NB4 (cell line): ENCODE measurements at places on chromosomes 13 and 19.

GRCh38 chr13:51935326-51936171, 73.8 kb downstream of the CCDC70 start:
- peak; percentile 44 for DNase-seq

- no peak for DNase-seq
These were observed 121.5 kb downstream of the KL start for GRCh38 chr13:33137721-33138120.

DNA sequence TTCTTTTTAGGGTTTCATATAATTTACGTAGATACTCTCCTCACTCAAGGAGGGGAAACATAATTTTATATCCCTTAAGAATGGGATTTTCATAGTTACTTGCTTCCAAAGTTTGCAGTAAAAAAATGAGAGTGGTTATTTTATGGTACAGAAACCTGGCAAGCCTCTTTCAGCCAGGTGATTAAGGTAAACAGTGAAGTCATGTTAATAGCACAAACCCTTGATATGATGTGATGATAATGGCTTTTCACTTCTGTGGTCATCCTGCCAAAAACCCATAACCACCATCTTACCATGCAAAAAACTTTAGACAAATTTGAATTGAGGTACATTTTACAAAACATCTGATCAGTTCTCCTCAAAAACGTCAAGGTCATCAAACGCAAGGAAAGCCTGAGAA, 517.8 kb downstream of the SLITRK5 start:
- no peak for DNase-seq

DNA sequence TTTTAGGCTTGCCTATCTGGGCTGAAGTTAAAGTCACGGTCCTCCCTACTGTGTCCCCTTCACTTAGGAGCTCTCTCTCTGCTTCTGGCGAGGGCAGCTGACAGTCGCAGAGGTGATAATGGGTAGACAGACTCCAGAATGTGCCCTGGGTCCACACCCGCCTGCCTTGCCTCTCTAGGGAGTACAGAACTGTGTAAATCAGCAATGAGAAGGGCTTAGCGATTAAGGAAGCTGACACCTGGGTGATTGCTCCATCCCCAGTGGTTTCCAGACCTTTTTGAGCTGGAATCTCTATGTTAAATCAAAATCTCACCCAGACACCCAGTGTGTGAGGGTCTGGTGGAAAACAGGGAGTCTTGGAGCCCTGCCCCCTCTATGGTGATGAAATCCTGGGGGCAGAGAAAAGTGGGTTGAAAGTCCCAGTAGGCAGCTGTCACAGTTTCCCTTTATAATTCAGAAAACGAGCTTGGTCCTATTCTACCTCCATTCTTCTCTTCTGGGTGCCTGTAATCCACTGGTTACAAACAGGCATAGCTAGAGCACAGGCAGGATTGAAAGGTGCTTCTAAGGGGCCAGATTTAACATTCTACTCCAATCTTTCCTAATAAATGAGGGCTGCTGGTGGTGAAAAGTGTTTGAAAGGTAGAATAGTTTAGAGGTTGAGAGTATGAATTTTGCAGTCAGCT, 46.9 kb downstream of the OLFM4 start:
- no peak for DNase-seq

DNA sequence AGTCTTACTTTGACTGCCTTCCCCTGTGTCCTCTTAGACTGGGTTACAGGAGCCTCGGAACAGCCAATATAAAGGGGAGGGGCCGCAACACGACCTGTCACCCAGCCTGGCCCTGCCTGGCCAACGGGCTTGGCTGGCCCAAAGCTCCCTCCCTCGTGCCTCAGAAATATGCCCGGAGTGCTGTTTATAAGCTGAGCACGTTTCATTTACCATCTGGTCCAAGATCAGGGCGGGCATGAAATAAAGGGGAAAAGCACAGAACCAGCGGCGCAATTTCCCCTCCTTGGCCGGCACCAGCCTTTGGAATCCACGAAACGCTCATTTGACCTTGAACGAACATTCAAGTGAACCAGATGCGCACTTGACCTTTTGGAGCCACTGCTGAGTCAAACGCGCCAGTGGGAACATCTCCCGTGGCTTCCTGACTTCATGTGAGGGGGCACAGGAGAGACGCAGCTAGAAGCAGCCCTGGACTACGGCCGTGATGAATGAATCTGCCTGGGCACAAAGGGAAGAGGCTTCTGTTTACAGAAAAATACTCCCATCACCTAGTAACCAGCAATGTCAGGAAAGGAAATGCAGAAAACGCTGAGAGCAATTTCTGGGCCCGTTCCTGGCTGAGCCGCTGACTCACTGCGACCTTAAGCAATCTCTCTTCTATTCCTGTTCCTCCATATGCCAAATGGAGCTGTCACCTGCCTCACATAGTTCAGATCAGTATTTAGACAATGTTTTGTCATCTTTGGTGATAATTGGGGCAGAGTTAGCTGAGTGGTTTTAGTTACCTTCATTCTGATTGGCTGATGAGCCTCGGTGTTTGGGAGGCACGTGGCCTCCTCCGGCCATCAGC, 53.3 kb downstream of the RFX2 start:
- DNase-seq: peak; percentile 89

GRCh38 chr13:39935155-39935554, 279.7 kb downstream of the COG6 start:
- DNase-seq: no peak

DNA sequence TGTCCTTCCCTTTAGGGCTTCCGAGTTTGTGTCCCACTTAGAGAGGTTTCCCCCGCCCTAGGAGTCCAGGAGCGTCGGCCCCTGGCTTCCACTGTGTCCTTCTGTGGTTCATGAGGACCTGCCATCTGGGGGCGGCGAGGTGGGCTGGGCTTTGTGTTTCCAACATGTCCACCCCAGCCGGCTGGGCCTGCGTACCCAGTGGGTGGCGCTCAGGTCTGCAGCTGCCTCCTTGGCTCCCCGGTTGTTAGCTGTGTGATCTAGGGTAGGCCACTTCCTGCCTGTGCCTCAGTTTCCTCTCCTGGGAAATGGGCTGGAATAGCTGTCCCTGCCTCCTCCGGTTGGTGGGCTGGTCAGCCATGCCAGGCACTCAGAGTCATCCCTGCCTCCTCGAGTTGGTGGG, 28.4 kb downstream of the KDM4B start:
- DNase-seq: no peak

- peak; percentile 45 for DNase-seq
These were observed 222.9 kb downstream of the SLITRK5 start for GRCh38 chr13:87894059-87894458.

DNA sequence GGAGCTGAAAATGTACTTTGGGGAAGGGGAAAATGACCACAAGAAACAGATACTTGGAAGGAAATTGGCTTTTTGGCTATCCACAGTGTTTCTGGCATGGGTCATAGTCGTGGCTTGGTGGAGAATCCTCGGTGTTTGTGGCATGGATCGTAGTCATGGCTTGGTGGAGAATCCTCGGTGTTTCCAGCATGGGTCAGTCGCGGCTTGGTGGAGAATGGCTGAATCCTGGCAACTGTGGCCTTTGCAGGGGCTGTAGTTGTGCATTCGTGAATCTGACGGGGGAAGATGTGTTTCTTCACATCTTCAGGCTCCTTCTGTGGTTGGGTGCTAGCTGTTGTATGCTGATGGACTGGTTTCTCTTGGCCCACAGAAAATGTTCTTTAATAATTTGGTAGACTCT, 61.7 kb upstream of the MCF2L start:
- DNase-seq: no peak

- no peak for DNase-seq
These were observed 2747.8 kb downstream of the PCDH9 start for GRCh38 chr13:64482373-64482772.

- peak; percentile 22 for DNase-seq
These were observed 19.4 kb downstream of the CNFN start for GRCh38 chr19:42370626-42371175.

GRCh38 chr13:99356262-99357091, 49.3 kb upstream of the GPR183 start:
- no peak for DNase-seq

DNA sequence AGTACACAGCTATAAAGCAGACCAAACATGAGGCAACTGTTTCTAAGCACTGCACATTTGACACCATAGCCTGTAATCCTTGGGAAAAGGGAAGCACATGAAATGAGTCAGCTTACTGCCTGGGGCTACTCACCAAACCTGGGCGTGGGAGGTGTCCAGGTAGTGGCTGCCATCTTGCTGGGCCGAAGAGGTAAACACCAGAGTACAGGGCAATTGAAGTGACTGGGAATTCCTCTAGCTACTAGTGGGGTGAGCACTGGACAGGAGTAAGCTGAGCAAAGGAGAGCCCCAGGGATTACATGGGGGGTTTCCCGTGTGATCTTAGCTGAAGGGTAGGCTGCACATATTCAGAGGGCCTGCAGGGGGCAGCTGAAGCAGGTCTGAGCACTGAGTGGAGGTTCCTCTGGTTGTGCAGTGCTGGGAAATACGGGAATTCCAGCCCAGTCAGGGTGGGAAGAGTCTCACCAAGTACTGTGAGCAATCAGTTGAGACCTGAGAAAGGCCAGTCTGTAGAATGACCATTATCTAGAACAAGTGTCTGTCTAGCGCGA, 140.5 kb downstream of the SLC7A1 start:
- DNase-seq: peak; percentile 62

DNA sequence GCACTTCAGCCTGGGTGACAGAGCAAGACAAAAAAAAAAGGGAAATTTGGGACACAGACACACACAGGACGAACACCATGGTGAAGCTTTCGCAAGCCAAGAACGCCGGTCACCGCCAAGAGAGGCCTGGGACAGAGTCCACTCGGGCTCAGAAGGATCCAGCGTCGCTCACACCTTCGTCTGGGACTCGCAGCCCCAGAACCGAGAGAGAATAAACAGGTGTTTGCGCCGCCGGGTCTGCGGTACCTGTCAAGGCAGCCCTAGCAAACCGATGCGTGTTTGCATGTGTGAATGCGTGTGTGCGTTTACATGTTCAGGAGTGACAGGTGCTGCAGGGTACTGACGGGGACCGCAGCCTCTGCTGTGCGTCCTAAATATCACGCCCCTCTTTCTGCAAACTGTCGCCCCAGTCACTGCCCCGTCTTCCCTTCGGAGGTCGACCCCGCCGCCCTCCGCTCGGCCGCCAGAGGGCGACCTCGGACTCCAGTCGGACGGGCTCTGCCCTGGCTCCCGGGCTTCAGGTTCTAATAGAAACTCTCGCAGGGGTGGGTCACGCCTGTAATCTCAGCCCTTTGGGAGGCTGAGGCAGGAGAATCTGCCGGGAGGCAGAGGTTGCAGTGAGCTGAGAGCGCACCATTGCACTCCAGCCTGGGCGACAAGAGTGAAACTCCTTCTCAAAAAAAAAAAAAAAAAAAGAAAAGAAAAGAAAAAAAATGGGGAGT, 11.8 kb upstream of the CSNK1G2 start:
- DNase-seq: peak; percentile 75

- no peak for DNase-seq
These were observed 7.7 kb downstream of the AP1M1 start for GRCh38 chr19:16205205-16206045.

DNA sequence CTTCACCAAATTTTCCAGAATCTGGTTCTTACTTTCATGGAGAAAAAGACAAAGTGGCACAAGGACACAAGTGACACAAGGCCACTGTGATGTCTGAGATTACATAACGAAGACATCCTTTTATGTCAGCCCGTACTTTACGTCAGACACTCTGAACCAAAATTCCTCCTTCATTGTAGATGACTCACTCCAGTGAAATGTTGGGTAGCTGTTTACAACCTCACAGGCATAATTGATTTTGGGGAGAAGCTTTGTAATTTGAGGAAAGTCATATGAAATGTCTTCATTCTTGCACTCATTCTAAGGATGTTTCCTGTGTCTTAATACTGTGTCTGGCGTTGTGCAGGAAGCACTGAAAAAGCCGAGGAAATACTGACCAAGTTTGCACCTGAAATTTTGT, 20.0 kb upstream of the LGALS14 start:
- no peak for DNase-seq

GRCh38 chr13:25440061-25440460, 68.3 kb downstream of the ATP8A2 start:
- DNase-seq: peak; percentile 63

- DNase-seq: peak; percentile 23
These were observed 12.3 kb downstream of the TUBGCP3 start for GRCh38 chr13:112575675-112576074.

DNA sequence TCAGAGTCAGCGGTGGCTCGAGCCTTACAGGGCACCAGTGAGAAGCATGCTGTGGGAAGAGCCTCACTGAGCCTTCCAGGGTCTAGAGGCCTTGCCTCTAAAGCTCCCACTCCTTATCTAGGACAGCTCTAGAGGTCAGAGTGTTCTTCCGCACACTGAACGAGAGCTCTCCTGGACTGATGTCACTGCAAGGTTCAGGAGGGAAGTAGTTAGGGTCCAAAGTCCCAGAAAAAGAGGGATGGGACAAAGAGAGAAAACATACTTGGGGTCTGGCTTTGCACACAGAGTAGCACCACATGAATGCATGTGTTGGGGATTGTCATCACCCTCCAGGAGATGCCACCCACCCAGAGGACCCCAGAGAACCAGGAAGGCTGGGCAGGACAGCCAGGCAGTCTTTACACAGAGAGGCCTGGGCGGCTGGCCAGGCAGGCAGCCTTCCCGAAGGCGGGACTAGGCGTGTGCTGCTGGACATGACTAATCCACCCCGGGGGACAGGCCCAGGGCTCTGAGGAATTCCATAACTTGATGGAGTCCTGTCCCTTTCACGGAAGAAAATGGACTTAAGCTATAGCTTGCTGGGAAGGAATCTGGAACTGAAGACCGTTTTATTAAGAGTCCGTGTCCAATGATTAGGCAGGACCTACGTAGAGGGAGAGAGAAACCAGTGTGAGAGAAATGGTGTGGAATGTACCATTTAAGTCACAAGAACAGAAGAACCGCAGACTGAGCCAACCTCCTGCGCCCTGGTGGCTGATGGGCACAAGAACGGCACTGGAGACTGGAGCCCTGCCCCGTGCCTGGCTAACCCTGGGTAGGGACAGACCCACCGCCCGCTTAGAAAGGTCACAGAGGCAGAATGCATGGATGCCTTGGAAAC, 16.6 kb upstream of the EPHX3 start:
- DNase-seq: no peak

- peak; percentile 61 for DNase-seq
These were observed 1.5 kb upstream of the CEACAM5 start for GRCh38 chr19:41706741-41707501.

DNA sequence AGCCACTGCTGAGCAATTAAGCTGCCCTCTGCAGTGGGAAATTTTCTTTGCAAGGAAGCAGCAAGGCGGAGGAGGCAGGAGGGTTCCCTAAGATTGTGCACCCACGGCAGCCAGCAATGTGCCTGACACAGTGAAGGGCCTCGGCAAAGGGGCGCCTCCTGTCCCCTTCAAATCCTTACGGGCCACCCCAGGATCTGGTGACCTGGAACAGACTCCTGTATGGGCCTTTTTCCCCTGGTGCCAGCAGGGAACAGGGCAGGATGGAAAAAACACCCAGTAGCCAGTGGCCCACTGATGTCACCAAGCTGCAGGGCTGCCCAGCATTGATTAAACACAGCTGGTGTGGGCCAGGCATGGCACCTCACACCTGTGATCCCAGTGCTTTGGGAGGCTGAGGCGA, 86.7 kb downstream of the GNG7 start:
- DNase-seq: no peak

- DNase-seq: no peak
These were observed at the start of gene GAS6 for GRCh38 chr13:113863524-113864272. Gene GAS6, minus strand, starts transcription at chr13:113864076. Its CDS starts 156 bp downstream, at chr13:113863920.

DNA sequence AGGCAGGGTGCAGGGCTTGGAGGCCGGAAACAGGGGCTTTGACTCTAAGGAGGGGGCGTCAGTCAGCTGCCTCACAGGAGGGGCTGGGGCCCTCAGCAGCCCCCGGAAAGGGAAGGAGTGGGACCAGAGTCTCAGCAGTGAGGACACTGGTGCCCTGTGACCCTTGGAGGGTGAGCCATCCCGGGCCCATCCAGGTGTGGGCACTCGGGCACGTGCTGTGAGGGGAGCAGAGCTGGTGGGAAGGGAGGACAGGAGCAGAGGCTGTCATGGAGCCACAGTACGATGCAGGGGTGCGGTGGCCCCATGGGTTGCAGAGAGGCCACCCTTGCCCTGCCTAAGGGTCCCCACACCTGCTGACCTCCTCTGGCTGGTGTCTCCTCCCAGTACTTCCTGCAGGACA, 19.1 kb upstream of the ZNF544 start:
- DNase-seq: no peak
